Cardiac muscle cell (in vitro differentiated cells and primary cell): ENCODE measurements at places on chromosomes 2 and 18.
A peak's percentile ranks its signal among the peaks of the same experiment; 100 is the strongest.

GRCh38 chr2:46315103-46315890 is 18.1 kb downstream of the EPAS1 start:
- no peak for DNase-seq

DNA sequence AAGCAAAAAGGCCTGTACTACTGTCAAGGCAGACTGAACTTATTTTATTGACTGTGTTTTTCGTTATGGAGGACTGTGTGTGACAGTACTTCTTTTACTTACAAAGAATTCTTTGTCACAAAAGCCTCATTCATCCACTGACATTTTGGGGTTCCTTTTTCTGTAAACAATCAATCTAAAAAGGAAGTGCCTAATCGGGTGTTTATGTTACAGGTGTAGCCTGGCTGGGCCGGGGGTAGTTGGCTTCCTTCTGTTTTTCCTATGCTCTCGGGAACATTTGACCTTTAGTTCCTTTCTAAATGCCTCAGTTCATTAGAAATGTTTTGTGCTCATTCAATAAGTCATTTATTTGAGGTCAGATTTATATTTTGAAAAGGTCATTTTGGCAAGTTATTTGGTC is 8.3 kb downstream of the ZCCHC2 start:
- DNase-seq: no peak

GRCh38 chr2:63003351-63003750 is 47.3 kb upstream of the OTX1 start:
- DNase-seq: no peak

DNA sequence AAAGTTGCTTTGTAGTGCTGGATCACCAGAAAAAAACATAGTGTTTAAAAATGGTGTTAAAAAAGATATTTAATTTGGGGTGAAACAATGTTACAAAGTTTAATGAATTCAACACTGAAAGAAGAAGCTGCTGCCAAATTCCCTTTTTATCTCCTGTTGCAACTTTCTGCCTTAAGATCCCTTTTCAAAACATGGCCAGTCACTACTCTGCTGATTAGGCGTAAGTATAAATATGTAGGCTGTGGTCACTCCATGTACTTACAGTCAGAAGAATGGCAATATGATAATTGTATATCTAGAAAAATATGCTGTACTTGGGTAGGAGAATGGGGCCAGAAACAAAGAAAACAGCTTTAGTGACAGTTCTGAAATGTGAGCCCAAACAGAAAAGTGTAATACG is 123.5 kb upstream of the ZBTB14 start:
- no peak for DNase-seq

GRCh38 chr2:111099402-111099801 is 21.3 kb upstream of the BCL2L11 start:
- no peak for DNase-seq

DNA sequence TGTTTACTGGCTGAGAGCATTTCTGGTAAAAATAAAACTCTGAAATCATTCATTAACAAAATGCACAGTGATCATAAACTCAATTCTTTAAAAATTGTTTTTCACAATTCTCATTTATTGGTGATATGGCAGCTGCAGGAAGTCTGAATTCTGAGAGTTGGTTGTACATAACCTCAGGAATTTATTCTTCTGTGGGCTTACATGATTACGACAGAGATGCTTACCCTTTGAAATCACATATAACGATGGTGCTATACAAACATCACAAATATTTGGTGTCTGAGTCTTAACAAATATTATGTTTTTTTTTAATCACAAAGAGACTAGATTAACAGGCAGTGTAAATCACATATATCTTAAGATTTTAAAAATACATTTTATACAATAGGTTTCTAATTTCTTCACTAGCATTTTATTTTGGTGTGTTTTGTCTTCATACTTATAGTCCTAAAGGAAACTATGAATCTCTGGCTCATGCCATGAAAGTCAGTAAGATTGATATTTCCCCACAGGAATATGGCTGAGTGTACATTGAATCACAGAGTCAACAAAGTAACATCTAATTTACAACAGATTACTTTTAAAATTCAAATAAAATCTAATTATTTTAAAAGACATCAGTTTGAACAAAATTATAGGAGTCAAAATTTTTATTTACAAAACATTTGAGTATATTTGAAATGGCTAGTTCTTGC is 318.8 kb upstream of the THUMPD2 start:
- no peak for DNase-seq

DNA sequence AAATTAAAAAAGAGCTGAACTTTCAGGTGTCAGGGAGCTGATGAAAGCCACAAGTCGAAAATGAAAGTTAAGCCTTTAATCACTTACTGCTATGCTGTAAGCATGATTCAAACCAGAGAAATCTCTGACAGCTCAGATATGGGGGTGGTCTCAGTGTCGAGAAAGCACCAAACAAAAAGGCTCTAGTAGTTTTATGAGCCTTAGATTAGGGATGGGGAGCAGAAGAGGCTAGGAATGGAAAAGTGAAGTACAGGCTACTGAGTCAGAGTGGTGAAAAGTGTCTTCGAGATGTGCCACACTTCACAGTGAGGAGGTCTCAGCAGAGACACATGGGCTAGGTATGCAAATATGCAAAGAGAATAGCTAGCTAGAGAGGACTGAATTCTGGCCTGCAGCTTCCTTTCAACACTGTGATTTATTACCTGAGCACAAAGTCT is 482.2 kb downstream of the SPAG16 start:
- DNase-seq: peak; percentile 85

DNA sequence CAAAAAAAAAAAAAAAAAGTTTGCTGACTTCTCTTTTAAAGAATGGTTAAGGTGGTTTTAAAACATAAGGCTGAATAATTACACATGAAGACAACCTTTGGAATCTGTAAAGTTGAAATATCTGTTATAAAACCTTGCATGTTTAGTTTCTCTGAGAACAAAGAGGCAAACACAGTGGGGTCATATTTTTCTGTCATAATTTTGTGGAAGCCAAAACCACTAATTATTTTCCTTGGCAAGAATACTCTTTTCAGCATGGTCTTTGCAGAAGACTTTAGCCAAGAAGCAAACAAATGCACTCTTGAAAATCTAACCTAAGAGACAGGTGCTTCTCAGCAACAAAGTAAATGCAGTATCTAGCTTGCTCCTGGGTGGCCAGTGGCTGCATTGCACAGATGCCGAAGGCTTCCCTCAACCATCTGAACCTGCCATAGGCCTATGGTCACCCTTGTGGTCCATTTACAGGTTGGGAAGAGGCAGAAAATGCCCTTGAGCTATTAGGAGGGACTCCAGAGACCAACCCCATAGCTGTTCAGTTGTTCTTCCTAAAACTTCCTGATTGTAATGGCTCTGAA is 44.8 kb downstream of the ZAP70 start:
- no peak for DNase-seq

GRCh38 chr2:124975224-124975623 is 950.1 kb downstream of the CNTNAP5 start:
- DNase-seq: no peak

GRCh38 chr2:158962074-158962473 is 6.4 kb upstream of the TANC1 start:
- DNase-seq: no peak

DNA sequence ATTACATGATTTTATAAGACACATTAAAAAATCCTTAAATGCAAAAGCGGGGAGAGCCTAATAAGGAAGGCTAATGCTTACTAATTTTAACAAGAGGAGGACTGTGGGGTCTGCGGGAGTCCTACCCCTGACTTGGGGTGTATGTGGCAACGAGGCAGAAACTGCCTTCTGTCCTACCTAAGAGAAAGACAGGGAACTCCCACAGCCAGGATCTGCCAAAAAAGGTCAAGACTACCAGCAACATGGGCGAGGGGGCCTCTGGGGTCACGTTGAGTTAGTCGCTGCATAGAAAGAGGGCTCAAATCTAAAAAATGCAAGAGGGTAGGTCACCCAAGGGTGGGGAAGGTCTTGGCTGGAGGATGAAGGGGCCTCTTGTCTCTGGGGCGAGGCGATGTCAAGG is 529 bp upstream of the AMER3 start:
- DNase-seq: no peak

DNA sequence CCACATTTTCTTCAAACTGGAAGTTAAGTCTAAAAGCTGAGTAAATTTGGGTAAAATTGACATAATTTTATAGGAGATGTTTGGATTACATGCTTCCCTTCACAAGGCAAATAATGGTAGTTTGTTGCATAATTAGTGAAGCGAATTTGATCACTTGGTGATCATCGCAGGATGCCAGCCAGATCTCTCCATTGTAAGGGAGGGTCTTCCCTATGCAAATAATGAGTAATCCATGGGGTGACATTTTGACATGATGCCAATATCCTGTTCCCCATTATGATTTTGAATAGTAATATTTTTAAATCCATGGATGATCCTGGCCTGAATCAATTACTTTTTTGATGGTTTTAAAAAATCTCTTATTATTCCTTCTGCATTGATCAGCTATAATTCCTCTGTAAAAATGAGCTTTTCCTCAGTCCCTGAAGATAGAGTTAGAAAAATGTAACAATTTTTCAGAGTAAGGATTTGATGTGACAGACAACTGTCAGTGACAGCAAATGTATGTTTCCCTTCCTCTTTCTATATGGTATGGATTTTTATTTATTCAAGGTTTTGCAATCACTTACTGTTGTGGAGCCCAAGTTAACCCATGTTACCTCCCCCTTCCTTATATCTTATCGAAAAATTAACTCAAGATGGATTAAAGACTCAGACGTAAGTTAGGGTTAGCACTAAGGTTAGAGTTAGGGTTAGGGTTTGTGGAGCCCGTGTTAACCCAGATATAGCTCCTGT is 21.4 kb downstream of the CCL20 start:
- DNase-seq: no peak

- no peak for DNase-seq
These were observed 74.8 kb upstream of the GLI2 start for GRCh38 chr2:120660771-120661459.

- DNase-seq: no peak
These were observed 226.6 kb downstream of the MEIS1 start for GRCh38 chr2:66661253-66662173.

- no peak for DNase-seq
These were observed 5.0 kb downstream of the OSBPL6 start for GRCh38 chr2:178199334-178199733.

DNA sequence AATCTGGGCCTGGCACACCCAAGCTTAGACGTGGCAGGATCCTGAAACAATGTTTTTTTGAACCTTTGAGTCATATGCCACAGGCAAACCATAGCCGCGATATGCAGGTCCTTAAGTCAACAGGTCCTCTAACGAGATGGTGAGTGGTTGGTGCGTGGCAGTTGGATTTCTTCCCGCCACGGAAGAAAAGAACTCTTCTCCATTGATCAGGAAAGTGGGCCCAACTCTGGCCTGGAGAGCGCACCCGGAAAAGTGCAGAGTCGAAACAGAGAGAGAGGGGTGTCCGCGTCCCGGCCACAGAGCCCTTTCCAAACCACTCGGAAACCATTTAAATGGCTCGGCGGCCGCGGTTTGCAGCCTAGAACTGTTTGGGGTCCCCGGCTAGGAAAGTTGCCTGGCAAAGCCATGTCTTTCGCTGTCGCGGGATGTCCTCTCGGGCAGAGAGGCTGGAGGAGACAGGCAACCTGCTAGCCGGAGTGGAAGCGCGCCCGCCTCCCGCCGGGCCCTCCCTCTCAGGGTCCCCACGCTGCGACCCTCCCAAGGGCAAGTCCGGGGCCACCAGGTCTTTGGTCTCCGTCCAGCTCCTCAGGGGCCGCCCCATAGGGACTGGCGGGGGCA is 777 bp downstream of the GALNT3 start:
- DNase-seq: no peak

GRCh38 chr18:66749481-66750035 is 145.7 kb upstream of the CDH19 start:
- DNase-seq: peak; percentile 14

- DNase-seq: peak; percentile 83
These were observed at the start of gene TMEM200C for GRCh38 chr18:5895299-5895875. Gene TMEM200C (minus strand): TSS chr18:5895522. CDS start chr18:5892063, 3,459 bp downstream.

- DNase-seq: peak; percentile 47
These were observed 66.5 kb downstream of the DTNB start for GRCh38 chr2:25606892-25607291.

DNA sequence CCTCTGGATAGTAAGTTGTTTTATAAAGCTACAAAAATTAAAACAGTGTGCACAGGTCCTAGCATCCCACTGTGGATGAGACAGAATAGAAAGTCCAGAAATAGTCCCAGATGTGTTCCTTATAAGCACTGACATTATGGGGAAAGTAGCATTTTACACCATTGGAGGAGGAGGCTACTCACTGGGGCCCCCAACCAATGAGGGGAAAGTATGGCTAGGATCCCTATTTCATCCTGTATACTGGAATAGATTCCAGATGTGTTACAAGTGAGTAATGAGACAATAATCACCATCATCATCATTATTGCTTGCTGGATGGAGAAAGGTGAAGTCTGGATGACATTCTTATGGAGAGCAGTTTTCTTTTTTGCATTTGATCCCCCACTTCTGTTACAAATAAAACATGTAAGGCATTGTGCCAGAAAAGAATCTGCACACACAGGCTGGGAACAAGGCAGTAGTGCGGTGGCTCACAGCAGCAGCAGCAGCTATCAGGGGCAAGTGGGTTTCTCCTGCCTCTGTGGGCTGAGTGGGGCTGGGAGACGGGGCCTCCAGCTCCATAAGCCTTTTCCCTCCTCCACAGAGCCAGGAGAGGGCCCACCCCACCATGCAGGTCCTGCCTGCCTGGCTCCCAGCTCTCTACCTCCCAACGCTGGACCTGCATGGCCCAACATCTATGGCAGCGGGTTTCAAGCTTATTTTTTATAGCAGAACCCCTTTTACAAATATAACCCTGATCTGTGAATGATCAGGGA is 5.0 kb downstream of the ARID5A start:
- no peak for DNase-seq

- DNase-seq: no peak
These were observed 100.3 kb downstream of the RAB3GAP1 start for GRCh38 chr2:135152361-135152760.

GRCh38 chr2:174699993-174700766 is 64.1 kb downstream of the CHRNA1 start:
- peak; percentile 57 for DNase-seq

GRCh38 chr2:64635976-64636911 is 17.5 kb downstream of the SERTAD2 start:
- no peak for DNase-seq

DNA sequence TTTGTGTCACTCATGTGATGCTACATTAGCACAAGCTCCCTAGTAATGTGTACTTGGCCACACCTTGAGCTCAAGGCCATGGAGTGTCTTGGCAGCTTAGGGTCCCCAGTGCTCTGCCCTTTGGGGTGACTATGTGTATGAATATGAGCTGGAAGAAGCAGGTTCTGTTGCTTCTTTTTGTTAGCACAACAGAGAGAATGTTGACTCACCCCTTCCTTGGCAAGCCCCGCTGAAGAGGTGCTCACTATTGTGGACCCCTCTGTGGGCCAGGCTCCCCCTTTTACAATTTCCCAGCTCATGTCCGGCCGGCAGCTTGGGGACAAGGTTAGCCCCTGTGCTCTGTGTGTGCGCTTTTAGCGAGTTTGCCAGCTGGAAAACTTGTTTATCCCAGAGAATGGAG is 48.1 kb downstream of the DGKD start:
- no peak for DNase-seq

GRCh38 chr18:40685219-40685618 is 1269.8 kb upstream of the PIK3C3 start:
- DNase-seq: no peak

DNA sequence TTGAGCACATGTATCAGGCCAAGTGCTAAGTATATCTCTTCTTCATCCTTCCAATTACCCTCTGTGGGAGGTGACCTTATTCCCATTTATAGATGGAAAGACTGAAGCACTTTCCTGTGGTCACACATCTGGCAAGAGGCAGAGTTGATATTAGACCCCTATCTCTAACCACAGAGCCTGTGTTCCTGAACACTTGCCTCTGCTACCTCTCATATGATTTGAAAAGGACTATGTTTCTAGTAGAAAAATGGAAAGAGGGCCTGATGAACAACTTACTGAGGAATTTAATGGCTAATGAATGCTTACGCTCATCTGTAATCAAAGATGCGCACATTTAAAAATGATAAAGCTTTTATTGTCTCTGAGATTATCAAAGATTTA is 46.2 kb upstream of the DYNC2LI1 start:
- no peak for DNase-seq
